ENCODE measurements at places on chromosomes 7 and 10.

GRCh38 chr10:29407280-29407858 lies 118.5 kb downstream of the LYZL1 start:
- DNase-seq: no peak

GRCh38 chr7:151805191-151805590 lies 71.7 kb downstream of the PRKAG2 start:
- no peak for DNase-seq

DNA sequence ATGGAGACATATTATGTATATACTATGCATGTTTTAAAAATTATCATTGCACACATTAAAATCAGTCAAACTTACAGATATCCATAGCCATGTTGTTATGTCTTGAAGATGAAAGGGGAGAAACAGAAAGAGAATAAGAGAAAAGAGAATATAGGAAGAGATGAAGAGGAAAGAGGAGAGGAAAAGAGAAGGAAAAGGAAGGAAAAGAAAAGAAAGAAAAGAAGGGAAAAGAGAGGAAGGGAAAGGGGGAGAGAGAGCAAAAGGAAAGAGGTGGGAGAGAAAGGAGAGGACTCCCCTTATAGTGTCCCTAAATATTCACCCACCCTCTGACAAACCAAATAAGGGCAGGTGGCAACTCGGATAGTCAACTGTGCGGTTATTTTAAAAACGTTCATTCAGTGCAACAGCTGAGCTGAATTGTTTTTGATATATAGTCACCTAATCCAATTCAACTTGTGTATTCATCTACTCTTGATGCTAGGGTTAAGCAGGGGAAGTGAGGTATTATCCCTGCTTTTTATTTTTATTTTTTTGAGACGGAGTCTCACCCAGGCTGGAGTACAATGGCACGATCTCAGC lies 14.6 kb downstream of the SVIL start:
- no peak for DNase-seq

DNA sequence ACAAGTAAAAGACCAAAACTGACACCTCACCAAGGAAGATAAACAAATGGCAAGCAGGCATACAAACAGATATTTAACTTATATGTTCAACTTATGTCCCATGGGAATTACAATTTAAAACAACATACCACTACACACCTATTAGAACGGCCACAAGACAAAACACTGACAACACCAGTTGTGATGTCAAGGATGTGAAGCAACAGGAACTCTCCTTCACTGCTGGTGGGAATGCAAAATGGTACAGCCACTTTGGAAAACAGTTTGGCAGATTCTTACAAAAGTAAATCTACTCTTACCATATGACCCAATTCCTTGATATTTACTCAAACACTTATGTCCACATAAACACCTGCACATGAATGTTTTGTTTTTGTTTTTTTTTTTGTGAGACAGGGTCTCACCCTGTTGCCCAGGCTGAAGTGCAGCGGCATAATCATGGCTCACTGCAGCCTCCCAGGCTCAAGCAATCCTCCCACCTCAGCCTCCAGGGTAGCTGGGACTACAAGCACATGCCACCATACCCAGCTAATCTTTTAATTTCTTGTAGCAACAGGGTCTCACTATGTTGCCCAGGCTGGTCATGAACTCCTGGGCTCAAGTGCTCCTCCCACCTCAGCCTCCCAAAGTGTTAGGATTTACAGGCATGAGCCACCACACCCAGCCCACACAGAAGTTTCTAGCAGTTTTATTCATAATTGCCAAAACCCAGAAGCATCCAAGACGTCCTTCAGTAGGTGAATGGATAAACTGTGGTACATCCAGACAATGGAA lies 27.3 kb downstream of the HERC4 start:
- DNase-seq: no peak

- DNase-seq: no peak
These were observed 63.0 kb downstream of the ZNF22 start for GRCh38 chr10:45063591-45064231.

Measured in activated CD8-positive, alpha-beta memory T cell treated with anti-CD3 and anti-CD28 coated beads for 1 hour (primary cell).